ENCODE measurements at places on chromosomes 2 and 18.

- no peak for DNase-seq
Observed at GRCh38 chr18:11125492-11126315, 23.7 kb downstream of the PIEZO2 start.

DNA sequence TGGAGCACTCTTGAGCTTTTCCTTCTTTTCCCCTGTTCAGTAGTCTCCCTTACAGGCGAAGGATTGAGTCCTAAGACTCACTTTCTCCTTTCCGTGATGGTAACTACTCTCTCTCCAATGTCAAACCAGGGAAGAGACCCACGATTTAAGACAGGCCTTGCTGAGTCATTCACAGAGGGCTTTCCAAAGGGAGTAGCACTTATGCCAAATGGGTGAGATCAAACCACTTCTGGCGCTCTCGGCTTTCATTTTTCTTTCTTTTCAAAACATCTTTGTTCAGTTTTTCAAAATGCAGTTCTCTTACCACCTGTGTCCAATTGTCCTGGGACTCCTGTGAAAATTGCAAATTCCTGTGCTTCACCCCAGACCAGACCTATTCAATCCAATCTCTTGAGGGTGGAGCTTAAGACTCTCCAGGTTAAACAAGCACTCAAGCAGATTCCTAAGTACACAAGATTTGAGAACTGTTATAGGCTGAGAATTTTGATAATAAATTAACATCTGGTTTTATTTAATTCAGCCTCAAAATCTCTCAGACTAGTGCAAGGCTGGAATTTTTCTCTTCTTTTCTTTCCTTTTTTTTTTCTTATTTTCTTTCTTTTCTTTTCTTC is 14.4 kb upstream of the MRPL19 start:
- no peak for DNase-seq

DNA sequence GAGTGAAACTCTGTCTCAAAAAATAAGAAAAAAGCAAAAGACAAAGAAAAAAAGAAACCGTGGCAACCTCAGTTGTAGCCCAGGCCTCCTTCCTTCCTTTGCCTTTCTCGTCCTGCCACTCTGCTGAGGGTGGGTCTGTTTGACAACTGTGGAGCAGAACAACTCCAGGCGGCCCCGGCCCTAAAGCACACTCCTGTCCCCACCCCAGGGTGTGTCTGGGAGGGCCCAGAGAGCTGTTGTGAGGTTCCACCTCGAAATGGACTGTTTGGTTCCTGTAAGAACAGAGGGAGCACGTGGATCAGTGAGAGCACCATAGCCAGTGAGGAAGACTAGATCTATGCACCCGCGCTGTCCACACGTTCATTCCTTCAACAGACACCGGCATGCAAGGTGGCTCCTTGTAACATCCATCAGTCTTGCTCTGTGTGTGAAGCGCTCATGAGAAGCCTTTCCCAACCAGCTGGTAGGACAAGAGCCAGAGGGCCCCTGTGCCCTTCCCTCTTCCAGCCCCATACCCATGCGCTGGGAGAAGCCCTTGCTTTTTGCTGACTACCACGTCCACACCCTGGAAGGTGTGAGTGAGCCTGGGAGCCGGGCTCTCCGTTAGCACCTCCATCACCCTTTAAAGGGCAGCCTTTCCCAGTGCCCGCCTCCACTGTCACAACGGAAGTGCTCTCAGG is 61.6 kb downstream of the SOWAHC start:
- no peak for DNase-seq

- no peak for DNase-seq
Observed at GRCh38 chr2:23698116-23698693, 228.7 kb downstream of the ATAD2B start.

DNA sequence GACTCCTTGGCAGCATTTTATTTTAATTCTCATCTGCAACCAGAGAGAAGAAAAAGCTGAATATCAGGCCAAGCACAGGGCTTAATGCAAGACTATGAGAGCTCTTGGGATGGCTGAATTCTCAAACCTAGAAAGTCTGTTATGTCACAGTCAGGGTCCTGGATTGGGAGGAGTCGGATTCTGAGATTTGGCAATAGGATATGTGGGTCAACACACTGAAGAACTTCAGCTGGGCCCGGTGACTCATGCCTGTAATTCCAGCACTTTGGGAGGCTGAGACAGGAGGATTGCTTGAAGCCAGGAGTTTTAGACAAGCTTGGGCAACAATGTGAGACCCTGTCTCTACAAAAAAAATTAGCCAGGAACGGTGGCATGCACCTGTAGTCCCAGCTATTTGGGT is 102.4 kb downstream of the COL3A1 start:
- DNase-seq, result no peak

GRCh38 chr2:26852405-26853306 is 4.7 kb downstream of the DPYSL5 start:
- DNase-seq, result no peak

GRCh38 chr2:54503828-54504227 is 47.7 kb downstream of the SPTBN1 start:
- DNase-seq, result no peak

All from activated gamma-delta T cell treated with Interleukin-2 at 50 U/mL for 16 hours (primary cell).